ENCODE measurements at places on chromosomes 7 and 10.

DNA sequence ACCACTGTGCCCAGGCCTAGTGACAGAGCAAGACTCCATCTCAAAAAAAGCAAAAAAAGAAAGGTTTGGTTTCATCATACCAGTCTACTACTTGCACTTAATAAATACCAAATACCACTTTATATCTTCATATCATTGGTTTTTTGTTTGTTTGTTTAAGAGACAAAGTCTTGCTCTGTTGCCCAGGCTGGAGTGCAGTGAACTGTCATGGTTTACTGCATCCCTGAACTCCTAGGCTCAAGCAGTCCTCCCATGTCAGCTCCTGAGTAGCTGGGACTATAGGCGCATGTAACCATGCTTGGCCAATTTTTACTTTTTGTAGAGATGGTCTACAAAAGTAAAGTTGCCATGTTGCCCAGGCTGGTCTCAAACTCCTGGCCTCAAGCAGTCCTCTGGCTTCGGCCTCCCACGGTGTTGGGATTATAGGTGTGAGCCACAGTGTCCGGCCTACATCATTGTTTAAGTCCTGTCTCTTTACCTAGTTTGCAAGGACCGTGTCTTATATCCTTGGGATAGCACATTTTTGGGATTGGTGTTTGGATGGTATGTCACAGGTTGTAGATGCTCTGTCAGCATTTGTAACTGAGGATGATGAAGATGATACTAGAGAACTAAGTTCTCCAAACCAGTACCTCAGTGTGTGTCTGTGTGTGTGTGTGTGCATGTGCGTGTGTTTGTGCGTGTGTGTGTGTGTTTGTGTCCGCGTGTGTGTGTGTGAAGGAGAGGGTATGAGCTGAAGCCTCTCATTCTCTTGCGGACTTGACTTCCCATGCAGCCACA, 9.3 kb downstream of the LMTK2 start:
- DNase-seq, result no peak

DNA sequence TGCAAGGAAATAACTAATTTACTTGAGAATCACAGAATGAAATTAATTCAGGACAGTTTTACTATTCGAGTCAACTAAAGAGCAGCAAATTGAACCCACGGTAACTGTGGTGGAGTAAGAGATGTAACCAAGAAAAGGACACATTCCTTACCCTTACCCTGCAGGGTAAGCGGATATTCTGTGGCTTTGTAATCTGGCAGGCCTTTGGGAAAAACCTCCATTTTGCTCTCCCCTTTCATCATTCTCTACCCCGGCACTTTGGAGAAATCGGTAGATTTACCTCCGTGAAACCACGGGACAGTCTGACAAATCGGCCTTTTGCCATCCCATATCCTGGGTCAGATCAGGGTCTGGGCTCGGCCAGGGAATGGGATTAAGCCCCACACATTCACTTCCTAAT, 18.4 kb downstream of the RCC1L start:
- no peak for DNase-seq

GRCh38 chr7:130458257-130458656, 17.4 kb upstream of the CEP41 start:
- no peak for DNase-seq

DNA sequence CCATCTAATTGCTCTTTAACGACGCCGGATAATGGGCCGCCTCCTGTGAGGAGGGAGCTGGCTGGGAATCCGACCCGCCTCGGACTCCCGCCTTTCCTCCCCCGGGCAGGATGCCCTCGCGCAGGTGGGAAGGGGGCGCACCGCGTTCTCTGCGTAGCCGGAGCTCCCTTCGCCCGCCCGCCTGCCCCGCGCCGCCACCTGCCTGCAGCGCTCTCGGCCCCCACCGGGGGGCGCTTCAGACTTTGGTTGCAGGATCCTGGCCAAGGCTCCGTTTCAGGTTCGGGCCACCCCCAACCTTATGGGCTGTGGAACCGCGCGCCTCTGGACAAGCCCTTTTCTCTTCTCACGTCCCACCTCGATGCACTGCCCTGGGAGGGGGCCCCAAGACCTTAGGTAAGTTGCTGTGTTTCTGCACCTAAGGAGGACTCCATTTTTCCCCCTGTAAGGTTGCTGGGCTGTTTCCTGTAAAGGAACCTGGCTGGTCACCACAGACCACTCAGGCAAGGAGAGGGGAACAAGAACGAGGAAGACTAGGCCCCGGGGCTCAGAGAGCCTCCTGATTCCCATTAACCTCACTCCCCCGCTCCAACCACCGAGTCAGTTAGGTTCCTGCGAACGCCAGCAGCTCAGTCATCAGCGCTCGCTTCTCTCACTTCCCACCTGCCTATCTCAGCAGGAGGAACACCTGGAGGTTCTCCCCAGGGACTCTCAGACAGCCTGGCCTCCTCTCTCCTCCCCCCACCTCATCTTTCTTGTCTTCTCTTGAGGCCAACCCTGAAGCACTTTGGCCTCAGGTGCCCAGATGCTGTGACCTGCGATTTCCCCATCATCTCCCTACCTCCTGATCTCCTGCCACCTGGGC, 11.3 kb upstream of the KAZALD1 start:
- DNase-seq, result peak; percentile 55

DNA sequence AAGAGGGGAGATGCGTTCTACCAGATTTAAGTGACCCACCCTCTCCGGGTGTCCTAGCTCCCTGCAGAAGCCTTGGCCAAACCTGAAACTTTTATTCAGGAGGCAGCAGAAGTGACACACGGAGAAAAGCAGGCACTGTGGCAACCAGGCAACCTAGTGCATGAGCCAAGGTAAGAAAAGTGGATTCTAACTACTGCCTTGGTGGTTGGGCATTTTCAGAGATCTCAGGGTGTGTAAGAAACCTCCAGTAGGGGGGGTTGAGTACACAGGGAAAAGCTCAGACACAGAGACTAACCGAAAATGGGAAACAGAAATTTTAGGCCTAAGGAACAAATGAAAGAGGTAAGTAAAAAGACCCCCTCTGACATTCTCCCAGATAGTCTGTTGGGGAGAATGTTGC, 645.7 kb downstream of the ANKRD7 start:
- DNase-seq, result no peak

DNA sequence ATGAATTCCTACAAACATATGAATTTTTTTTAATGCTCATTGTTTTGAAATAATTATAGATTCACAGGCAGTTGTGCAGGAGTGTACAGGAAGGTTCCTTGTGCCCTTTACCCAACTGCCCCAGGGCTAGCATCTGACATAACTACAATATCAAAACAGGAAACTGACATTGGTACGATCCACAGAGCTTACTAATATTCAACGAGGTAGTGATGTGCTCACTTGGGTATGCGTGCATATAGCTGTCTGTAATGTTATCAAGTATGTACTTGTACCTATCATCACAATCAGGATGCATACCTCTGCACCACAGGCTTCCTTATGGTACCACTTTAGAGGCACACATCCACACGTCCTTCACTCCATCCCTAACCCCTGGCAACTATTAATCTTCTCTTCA, 68.3 kb downstream of the BMS1 start:
- no peak for DNase-seq

- DNase-seq, result no peak
These were observed 15.9 kb downstream of the FBH1 start for GRCh38 chr10:5905854-5906507.

All from activated CD4-positive, alpha-beta T cell treated with anti-CD3 and anti-CD28 coated beads, Interleukin-2, amount 50 U/mL, for 24 hours (primary cell).